ENCODE measurements at places on chromosomes 4 and X.

DNA sequence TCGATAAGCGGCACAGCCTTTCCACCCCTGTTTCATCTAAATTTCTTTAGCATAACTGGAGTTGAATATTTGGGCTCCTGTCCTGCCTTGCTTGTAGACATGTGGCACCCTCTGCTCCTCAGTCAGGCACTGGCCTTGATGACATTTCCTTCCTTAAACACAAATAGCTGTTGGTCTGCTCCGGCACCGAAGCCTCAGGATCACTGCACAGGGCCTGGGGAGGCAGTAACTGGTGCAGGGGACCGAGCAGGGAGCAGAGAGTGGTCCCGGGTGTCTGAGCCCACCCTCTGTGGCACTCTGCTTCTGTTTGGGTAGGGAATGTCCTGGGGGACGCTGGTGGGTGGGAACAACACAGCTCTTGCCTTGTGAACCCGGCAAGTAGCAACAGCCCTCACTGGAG is 13.6 kb downstream of the RGS12 start:
- no peak for DNase-seq

GRCh38 chr4:125433453-125433852 is 118.7 kb downstream of the FAT4 start:
- DNase-seq, result no peak

GRCh38 chrX:129997086-129997485 is 14.7 kb downstream of the BCORL1 start:
- no peak for DNase-seq

DNA sequence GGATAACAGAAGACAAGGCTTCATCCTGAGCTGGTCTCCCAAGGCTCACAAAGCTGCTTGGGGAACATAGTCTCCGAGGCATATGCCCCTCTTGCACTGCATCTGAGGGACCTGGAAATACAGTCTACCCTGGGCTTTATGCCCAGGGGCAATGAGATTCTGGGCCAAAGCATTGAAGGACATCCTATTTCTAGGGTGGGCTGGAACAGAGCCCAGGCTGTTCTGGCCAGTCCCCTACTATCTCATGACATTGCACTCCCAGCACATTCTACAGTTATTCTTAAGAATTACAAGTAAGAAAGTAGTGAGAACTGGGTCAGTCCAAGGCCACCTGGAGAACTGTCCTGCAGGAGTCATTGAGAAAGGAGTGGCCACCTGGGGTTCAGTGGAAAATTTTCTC is 107.6 kb downstream of the USP46 start:
- no peak for DNase-seq

GRCh38 chr4:76250962-76251361 is 559 bp upstream of the FAM47E start:
- no peak for DNase-seq

GRCh38 chrX:40012868-40013265 is 84.9 kb downstream of the BCOR start:
- DNase-seq, result no peak

GRCh38 chr4:85684676-85685075 is 209.7 kb downstream of the ARHGAP24 start:
- DNase-seq, result no peak

- DNase-seq, result no peak
Observed at GRCh38 chrX:140425712-140426395, 79.0 kb downstream of the SOX3 start.

DNA sequence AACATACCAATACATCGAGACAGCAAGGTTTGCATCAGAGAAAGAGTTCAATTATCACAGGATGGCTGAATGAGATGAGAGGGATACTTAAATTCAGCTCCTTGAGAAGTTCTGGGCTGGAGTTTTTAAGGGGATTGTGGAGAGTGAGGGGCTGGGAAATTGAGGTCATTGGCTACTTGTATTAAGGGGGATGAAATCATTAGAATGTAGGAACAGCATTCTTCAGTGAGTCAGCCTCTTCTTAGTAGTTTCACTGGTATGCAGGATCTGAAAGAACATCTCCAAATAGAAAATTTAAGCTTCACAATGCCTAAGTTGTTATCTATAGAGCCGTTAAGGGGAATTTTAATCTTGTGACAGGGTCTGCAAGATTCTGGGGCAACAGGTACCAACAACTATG is 211.6 kb upstream of the TAPT1 start:
- DNase-seq, result no peak

GRCh38 chr4:168683595-168683994 is 186.7 kb downstream of the PALLD start:
- no peak for DNase-seq

DNA sequence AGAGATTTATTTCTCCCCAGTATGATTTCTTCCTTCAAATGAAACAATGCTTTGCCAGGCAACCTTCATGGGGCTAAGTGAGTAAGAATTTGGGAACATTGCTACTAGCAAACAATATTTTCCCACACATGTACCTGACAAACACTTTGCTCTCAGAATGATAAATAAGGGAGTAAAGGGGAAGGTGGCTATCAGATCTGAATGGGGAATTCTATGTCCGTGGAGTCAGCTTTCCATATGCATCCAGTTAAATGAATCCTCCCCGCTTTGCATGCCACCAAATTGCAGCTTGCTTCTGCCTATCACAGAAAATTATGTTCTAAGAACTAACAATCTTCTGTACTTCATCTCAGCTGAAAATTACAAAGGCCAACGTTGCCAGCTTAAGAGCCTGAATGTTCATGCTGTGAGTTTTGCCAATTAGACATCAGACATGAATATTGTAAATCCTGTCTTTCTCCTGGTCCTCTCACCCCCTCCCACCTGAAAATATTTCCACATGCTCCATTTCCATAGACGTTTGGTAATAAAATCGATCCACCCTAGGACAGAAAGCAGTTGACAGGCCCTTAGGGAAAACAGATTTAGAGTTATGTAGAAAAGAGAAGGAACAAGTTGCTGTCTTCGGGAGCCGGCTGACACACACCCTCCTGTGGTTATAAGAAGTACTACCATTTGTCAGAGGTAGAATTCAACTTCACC is 6.3 kb downstream of the MEPE start:
- peak; percentile 1 for DNase-seq

GRCh38 chr4:188728359-188728758 is 589.1 kb downstream of the TRIML1 start:
- no peak for DNase-seq

DNA sequence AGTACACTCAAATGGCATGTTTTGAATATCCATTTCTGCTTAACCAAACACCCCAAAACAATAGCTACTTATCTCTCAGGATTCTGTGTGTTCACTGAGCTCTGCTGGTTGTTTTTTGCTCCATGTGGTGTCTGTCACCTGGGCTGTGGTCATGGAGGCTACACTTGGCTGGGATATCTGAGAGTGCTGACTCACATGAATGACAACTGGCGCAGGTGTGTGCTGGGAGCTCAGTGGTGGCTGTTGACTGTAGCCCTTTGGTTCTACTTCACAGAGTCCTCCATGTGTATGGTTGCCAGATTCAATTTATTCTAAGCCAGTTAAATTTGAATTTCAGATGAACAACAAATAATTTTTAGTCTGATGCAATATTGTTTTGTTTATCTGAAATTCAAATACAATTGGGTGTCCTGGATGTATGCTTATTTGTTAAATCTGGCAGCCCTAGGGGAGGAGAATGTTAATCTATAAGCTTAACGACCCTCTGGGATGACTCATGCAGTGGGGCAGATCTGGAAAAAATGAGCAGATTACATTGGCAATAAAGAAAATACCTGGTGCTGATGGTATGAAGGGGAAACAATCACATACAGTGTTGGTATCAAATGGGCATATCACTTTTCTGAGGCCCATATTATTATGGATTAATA is 28.2 kb upstream of the TCEAL4 start:
- DNase-seq, result no peak

DNA sequence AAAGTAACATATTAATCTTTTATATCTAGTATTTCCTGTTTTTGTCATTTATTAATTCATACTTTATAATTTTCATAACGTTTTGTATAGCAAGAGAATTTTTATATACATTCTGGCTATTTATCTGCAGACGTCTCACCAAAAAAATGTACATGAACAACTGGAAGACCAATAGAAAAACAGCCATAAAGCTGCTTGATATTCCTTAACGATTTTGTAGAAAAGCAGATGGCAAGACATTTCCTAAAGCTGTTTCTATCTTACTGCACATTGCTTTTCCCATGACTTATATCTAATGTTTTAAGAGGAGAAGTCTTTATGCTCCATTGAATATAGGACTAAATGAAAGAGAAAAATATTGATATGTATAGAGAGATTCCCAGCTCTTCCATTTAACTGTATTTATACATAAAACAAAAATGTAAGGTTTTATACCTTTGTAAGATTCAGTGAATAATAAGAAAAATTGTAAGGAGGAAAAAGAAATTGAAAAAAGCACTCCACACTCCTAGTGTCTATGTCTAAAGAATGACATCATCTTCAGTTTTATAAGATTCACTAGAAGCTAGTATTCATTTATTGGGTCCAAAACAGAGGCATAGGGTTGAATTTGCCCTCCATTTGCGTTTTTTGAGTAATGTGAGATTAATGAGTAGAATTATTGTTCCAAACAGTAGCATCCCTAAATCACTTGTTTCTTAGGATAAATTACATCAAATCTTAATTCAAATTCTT is 248.5 kb downstream of the PPP3CA start:
- no peak for DNase-seq

GRCh38 chrX:133985164-133985966 is at the start of gene GPC3:
GPC3 (minus strand) TSS chrX:133985594.
- DNase-seq, result peak; percentile 50

- DNase-seq, result no peak
Observed at GRCh38 chrX:103791228-103791627, 14.6 kb downstream of the PLP1 start.

GRCh38 chrX:102126863-102127262 is 1.4 kb downstream of the TCEAL2 start:
- no peak for DNase-seq

GRCh38 chr4:151993521-151993920 is 232.7 kb upstream of the GATB start:
- DNase-seq, result no peak

GRCh38 chr4:26896636-26897035 is 36.0 kb downstream of the STIM2 start:
- DNase-seq, result no peak

GRCh38 chr4:73653695-73654106 is 33.5 kb upstream of the RASSF6 start:
- DNase-seq, result peak; percentile 95

GRCh38 chr4:88846206-88846790 is 148.7 kb upstream of the NAP1L5 start:
- DNase-seq, result no peak

DNA sequence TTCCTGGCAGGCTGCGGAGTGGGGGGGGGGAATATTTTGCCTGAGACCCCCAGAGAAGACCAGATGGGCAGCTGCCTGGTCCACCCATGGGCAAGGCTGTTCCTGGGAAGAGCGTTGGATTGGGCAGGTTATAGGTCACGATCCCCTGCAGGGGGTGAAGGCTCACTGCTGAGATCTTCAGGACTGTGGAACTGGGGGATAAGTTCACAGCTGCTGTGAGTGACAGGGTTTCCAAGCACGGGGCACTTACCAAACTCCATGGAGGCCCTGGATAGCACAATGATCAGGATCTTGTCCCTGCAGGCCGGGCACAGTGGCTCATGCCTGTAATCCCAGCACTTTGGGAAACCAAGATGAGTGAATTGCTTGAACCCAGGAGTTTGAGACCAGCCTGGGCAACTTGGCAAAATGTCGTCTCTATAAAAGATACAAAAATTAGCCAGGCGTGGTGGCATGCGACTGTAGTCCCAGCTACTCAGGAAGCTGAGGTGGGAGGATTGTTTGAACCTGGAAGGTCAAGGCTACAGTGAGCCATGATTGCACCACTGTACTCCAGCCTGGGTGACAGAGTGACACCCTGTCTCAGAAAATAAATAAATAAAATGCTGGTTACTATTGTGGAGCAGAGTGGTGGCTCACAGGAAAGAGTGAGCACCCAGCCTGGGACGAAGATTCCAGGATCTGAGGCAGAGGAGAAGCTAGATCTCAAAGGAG is 68.0 kb upstream of the HELT start:
- DNase-seq, result no peak

GRCh38 chr4:179325181-179325580 is 1882.9 kb upstream of the AGA start:
- DNase-seq, result no peak

DNA sequence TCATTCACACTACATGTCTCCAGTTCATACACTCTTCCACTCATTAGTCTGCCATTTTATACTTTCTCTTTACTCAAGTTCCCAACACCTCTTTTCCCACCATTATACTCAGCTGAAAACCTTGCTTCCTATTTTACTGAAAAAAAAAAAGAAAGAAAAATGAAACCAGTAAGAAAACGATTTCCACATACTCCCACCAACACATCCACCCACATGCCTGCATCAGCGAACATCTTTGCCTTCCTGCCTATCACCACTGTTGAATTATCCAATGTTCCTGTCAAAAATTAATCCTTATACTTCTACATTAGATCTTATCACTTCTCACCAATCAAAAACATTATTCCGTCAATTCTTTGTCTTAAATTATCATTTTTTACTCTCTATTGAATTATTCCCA is 188.1 kb upstream of the FAM241A start:
- no peak for DNase-seq

DNA sequence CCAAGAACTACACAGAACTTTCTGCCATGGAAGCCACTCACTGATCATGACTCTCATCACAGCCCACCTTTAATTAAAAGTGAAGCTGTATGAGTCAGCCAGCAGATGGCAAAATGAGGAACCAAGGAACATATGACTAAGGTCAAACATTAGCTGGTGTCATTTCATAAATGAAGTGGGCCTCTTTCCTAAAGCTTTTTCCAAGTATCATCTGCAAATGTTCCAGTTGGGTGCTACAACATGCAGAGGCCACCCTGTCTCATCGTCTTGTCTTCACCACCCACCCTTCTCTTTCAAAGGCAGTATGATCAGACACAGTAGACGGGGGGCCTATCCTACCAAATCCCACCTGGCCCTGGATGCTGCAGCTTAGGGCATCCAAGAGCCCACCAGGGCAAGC is 9.2 kb upstream of the EOLA1 start:
- DNase-seq, result no peak

GRCh38 chr4:70863099-70863790 is 23.6 kb upstream of the GRSF1 start:
- DNase-seq, result no peak

DNA sequence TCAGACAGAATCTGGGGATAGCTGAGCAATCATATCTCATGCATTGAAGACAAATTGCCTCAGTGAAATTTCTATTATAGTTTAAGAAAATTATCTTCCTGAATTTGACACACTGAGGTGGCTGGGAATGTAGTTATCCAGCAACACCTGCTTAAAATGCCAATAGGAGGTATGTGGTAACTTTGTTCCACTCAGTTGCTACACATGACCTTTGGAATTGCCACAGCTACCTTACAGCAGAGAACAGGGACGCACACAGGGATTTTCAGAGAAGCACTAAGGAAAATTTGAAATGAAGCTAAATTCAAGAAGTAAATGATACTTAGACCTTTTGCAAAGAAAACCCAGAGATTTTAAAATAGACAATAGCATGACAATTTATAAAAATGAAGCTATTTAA is 264.6 kb downstream of the IL1RAPL1 start:
- DNase-seq, result no peak

DNA sequence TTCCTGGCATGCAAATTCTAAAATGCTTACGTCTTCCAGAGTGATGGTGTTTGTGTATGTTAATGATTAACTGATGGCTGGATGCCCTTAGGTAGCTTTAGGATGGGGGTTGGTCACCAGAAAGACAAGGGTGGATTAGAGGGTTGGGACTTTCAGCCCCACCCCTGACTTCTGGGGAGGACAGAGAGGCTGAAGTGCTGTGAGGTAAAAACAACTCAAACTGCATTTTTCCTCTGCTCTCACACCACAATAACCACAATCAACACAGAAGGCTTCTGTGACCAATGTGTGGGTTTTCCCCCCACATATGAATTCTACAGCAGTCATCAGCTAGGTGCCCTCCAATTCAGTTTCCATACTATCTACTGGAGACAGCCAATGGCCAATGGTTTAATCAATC is 18.7 kb upstream of the DDIT4L start:
- DNase-seq, result no peak

All from DMS153 (cell line).